ENCODE measurements at places on chromosomes 2 and 18.

GRCh38 chr2:181517685-181518301 lies 60.6 kb downstream of the ITGA4 start:
- DNase-seq, result no peak

DNA sequence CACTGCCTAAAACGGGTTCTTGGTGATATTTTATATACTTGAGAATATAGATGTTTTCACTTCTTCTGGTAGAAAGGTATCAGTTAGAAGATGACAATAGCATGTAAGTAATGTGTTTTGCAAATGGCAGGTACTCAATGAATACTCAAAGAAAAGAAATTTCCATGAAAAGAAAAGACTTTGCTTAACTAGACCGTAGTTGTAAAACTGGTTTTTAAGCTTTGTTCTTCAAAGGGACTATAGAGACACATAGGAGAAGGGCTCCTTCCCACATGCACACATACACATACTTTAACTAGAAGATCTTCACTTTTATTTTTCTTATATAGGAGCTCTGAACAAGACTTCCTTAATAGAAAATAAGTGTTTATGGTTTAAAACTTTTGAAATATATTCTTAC lies 215.3 kb upstream of the RND3 start:
- no peak for DNase-seq

DNA sequence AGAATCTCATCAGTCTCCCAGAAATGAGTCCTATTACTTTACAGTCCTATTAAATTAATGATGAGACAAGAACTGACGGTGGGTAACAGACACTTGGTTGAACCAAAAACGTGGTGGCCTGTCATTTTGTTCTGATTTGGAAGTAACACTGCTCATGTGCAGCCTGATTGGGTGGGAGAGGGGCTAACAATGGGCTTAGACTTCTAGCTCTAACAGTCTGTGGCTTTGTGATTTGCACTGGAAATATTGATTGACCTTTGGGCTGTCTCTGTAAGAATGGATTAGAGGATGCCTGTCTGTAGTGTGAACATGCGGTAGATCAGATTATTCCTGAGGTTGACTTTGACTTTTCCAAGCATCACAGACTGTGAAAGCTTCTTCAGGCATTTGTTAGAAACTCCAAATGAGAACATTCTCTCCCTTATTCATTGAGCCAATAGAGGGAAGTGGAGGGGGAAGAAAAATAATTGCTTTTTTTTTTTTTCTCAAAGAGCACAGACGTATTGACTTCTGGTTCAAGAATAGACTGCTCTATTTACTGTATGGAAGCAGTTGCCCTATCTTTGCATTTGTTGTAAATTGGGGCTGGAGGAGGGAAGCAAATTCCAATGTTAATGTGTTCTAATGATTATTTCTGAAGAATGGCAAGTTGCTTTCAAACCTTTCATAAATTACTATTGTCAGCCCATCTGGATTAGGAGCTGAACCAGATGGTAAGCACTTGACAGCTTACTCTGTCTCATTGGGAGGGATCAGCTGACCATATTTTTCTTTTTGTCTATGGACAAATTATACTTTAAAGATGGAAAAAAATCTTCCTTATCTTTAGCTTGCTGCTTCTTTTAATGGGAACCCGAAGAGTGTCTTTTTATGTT lies 85.8 kb upstream of the TTN start:
- no peak for DNase-seq

DNA sequence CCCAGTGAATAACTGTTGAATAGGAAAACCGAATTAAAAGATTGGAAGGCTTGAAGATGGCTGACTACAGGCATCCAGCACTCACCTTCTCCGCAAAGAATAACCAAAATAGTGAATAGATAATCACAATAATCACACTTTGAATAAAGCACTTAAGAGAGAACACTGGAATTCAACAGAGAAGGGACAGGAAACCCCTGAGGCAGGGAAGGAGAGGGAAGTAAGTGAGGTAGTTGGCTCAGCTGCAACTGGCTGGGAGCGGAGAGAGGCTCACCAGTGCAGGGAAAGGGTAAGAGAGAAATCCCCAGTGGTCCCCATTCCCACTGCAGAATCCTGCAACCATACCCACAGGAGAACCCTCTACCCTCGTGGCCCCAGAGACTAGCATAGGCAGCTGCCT lies 246.6 kb upstream of the NCKAP5 start:
- DNase-seq, result no peak

DNA sequence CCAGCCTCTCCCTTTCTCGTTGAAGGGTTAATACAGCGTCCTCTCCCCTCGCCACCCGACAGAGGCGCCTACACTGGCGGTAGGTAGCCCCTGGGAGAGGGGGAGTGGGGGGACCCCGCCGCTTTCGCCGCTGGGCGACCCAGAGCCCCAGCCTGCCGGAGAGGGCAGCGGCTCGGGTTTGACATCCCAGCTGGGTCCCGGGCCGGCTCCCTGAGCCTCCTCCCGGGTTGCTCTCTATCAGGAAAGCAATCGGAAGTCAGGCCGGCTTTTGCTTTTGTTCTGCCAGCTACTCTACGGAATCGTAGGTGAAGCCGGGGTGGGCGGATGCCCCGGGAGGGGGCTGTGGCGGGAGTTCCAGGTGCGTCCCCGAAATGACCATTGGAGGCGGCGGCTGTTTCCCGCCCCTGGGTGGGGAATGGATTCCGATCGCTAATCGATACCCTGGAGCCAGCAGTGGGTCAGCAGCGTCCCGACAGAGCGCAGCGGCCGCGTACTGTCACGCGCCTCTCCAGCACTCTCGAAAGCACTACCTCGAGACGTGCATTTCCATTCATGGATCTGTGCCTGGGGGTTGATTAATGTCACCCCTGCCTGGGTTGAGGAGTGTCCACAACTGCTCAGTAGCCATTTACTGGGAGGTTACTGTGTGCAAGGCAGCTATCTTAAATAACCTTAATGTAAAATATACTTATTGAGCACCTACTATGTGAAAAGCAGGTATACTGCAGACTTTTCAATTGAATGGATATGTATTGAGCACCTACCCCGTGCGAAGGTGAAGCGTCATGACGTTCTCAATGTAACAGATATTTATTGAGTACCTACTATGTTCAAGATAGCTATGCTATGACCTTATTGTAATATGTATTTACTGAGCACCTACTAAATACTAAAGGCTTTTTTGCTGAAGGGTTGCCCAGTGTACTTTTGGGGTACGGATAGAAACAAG lies 1.1 kb downstream of the MAPK4 start:
- DNase-seq, result no peak

DNA sequence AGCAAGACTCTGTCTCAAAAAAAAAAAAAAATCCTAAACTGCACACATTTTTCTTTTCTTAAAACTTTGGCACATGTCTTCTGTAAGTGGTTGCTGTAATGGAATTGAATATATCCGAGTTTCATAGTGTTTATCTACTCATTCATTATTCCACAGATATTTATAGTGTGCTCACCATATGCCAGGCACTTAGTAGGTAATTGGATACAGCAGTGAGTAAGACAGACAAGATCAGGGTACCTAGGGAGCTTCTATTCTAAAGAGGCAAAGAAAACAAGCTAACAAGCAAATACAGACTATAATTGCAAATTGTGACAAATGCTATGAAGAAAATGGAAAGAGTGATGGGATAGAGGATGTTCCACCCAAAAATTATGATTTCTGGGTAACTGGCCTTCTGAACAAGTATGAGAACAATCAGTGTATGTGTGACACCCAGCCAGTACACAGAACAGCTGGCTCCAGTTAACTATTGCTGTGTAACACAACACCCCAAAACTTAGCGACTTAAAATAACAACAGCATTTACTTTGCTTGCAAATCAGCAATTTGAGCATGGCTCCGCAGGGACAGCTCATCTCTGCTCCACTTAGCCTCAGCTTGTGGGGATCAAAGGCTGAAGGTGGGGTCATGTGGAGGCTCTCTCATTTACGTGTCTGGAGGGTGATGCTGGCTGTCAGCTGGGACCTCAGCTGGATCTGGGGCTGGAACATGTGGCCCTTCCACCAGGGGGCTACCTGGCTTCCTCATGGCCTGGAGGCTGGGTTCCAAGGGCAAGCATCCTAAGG lies 224.9 kb downstream of the INSIG2 start:
- DNase-seq, result no peak

GRCh38 chr2:177646241-177646640 lies 253.7 kb downstream of the AGPS start:
- DNase-seq, result no peak

- no peak for DNase-seq
Observed at GRCh38 chr2:214322662-214323061, 88.2 kb upstream of the VWC2L start.

GRCh38 chr18:13510594-13510993 lies 215.8 kb downstream of the FAM210A start:
- DNase-seq, result no peak
